ENCODE measurements at places on chromosomes 16 and 17.

- DNase-seq = no peak
Measured at GRCh38 chr17:4584917-4585637, 748 bp downstream of the SMTNL2 start.

DNA sequence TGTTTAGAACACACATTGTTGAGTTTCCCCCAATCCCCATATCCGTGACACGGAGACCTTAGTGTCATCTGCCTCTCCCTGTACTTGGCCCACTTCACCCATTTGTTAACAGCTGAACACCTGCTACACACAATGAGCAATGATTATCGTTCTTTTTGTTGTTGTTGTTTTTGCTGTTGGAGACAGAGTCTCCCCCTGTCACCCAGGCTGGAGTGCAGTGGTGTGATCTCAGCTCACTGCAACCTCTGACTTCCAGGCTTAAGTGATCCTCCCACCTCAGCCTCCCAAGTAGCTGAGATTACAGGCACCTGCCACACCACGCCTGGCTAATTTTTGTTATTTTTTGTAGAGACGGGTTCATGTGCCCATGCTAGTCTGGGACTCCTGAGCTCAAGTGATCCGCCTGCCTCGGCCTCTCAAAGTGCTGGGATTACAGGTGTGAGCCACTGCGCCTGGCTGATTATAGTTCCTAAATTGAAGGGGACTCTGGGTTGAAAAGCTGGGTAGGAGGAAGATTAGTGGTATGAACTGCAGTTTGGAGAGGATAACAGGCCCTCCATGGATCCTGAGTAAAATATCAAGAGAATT is 21.6 kb downstream of the NDE1 start:
- no peak for DNase-seq

DNA sequence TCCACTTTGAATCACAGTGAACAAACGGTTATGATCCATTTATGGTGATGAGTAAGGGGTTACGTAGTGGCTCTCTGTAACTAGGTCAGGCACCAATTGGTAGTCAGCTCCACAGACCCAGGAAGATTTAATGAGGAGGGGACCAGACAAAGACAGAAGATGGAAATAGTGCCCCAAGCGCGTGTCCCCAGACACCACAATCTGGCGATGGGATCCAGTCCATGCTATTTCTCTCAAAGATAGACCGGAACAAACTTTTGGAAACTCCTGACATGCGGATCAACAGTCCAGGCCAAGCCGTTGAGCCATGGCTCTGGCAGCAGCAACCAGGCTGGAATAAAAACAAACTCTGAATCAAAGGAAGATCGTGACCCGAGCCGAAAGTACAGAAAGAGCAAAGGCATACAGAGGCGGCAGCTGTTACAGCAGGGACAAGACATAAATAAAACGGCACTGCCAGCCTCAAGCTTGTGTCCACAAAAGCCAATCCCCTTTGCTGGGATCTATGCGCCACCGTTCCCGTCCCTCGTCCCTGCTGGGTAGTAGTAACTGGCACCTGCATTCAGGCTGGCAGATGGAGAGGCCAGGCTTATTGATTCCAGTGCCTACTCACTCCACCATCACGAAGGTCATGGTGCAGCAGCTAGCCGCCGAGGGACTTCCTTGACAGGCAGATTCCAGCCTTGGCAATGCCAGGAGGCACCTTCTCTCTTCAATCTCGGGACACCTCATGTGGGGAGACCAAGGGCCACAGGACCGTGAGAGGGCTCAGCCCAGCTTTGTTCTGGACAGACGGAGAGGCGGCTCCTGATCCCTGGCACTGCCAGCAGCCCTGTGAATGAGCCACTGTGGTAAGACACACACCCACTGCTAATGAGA is 50.2 kb downstream of the CDH11 start:
- no peak for DNase-seq

- DNase-seq = no peak
Measured at GRCh38 chr17:68587847-68588246, 13.3 kb downstream of the FAM20A start.

GRCh38 chr16:49382916-49383315 is 9.3 kb downstream of the C16orf78 start:
- no peak for DNase-seq

- DNase-seq = no peak
Measured at GRCh38 chr17:19703828-19704613, 12.4 kb downstream of the SLC47A2 start.

- DNase-seq = no peak
Measured at GRCh38 chr17:71558901-71559300, 561.9 kb upstream of the SOX9 start.

GRCh38 chr17:73785958-73786743 is 141.9 kb upstream of the SDK2 start:
- no peak for DNase-seq

DNA sequence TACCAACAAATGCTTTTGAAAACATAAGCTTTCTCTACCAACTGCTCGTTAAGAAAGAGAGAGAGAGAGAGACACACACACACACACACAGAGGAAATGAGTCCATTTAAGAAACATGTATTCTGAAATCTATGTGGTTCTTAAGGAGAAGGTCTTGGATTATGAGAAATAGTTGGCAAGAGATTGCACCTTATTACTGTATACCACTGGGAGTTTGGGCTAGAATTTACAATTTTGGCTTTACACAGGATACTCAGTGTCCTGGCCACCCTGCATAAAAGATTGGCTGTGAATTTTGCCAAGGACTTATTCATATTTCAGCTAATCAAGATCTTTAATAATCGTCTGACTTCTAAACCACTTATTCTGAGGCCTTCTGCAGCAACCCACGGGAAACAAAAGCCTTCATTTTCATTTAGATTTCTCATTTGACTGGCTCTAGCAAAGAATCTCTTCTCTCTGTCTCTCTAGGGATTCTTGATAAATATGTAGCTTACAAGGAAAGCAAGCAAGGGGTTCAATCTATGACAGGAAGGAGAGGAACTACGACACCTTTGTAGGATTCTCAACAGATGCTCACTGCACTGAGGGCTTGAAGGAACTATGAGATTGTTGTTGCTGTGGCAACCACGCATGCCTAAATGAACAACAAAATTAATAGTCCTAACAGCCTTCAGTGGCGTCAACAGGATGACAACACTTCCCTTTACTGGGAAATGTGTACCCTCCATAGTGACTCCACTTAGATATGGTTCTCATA is 75.3 kb upstream of the GNAO1 start:
- DNase-seq = no peak

DNA sequence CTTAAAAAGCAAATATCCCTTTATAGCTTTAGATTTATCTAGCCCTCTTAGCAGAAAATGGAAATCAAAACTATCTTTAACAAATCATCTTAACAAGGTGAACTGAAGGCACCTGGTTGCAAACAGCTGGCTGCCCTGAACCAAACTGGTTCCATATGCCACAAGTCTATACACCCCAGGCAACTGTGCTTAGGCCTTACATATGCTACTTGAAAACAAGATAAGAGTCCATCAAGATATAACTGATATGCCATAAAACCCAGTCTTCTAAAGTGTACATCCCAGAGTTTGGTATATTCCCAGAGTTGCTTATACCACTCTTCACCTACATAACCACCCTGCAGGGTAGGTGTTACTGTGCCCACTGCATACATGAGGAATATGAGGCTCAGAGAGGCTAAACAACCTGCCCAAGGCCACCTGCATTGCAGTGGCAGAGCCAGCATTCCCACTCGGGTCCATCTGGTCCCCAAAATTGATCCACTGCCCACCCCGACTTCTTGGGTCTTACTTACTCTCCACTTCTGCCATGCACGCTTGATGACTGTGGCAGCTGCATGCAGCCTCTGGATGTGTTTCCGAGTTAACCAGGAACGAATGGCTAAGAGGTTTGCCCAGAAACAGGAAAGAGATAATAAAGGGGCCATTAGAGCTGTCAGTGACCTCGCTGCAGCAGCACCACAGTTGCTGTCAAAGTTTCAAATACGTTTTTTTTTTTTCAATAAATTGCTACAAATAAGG is 12.2 kb downstream of the ZNHIT3 start:
- no peak for DNase-seq

DNA sequence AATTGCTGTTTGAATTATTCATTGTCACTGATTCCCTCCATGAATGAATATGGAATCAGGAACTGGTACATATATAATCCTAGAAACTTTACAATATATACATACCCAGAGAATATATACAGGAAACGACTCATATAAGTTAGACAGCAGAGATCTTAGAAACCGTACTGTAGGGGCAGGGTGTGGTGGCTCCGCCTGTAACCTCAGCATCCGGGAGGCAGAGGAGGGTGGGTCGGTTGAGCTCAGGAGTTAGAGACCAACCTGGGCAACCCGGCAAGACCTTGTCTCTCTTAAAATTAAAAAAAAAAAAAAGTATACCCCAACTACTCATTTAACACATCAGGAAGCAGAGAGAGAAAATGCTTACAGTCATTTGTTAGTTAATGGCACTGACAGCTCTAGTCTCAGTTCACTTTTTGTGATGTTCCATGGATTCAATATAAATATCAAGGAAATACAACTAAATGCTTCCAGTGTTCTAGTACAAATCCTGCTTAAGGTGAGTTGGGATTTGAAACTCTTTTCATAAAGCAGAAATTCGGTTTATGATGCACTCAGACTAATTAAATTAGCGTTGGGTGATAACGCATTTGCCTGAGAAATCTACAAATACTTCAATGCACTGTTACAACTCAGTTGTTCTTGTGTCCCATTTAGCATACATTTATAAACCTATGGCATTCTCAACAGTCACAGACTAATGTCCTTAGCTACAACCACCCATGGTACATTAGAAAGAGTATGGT is 5.6 kb downstream of the GLG1 start:
- peak; percentile 36 for DNase-seq

DNA sequence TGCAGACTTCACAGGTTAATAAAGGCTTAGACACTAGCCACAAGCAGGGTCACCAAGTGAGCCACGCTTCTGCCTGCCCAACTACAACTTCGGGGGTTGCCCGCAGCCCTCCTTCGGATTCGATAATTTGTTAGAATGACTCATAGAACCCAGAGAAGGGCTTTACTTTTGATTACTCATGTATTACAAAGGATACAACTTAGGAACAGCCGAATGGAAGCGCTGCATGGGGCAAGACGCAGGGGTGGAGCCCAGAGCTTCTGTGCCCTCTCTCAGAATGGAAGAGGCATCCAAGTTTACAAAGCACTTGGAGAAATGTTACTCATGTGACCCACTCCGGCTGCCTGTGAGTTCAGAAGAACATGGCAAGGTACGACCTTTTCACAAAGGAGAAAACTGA is 7.5 kb upstream of the CDH5 start:
- DNase-seq = no peak

DNA sequence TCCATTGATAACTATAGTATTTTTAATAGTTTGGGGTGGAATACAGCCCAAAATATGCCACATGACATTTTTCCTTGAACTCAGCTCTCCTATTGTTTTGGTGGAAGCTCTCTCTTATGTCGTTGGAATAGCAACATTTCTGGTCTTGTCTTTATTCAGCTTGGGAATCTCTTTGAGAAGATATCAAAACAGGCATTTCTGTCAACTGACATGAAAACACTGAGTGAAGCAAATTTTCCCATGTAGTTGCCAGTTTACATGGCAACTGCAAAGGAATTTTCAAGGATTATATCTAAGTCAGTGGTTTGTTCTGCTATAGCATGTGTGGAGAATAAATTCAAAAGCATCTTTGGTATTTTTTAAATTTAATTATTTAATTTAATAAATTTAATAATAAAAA is 863.5 kb upstream of the CDH8 start:
- no peak for DNase-seq

DNA sequence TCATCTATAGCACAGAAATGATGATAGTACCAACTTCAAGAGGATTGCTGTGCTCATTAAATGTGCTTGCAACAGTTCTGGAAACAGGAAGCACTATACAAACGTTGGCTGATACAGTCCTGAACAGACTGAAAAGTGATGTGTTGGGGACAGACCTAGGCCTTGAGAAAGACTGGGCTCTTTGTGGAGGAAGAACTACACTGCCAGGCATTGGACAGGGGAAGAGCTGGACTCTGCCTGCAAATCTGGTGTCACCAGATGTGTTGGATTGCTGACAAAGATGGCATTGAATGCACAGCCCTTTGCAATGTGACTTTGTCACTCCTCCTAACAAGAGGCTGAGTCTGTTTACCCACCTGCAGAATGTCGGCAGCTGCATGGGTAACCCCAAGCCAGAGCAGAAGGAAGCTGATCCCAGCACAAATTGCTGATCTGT is 12.4 kb upstream of the ST6GALNAC2 start:
- no peak for DNase-seq

DNA sequence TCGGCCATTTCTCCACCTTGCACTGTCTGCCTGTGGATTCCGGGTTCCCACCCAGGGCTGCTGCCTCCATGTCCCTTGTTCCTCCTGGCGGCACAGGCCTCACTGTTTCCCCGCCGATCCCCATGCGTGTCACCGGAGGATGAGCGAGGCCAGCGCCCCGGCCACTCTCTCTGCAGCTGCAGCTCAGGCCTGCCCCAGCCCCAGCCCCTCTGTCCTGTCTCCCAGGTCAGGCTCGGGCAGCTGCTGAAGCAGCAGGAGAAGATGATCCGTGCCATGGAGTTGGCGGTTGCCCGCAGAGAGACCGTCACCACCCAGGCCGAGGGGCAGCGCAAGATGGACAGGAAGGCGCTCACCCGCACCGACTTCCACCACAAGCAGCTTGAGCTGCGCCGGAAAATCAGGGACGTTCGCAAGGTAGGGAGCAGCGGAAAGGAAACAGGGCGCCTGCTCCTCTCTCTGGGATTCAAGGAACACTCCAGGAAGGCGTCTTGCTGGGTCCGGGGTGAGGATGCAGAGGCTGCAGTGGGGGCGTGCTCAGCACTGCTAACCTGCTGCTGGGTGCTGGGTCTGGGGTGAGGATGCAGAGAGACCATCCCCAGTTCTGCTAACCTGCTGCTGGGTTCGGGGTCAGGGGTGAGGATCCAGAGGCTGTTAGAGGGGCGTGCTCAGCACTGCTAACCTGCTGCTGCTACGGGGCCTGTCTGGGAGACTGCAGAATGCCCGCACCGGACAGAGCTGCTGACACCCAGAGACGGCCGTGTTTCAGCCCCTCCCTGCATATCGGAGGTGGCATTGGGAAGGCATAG is 6.1 kb upstream of the GAA start:
- no peak for DNase-seq

- DNase-seq = no peak
Measured at GRCh38 chr17:8041249-8041928, 2.5 kb downstream of the ALOX15B start.

DNA sequence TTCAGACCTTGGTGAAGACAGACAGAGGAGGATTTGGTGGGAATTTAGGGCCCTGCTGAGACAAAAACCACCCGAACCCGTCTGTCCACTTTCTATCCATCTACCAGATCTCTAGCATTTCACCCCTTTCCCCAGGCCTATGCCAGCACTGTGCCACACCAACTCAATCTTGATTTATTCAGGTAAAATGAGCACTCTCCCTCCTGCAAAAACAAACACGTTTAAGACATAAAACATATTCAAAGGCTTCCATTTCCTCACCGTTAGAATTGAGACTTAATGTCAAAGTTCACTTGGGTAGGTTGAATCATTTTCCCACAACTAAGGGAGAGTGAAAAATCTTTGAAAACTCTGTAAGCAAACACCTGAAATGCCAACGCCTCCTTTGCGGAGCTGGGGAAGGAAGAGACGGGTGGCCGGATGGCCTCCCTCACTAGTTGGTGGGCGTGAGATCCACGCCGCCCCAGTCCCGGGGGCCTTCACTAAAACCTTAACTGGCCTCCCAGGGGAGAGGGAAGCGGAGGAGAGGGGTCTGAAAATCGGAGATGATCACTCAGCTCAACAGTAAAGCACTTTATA is 862 bp downstream of the DCAKD start:
- peak; percentile 15 for DNase-seq
